ENCODE measurements at places on chromosomes 12 and 14.

GRCh38 chr12:130169256-130169655 lies 7.0 kb downstream of the FZD10 start:
- DNase-seq: no peak

- DNase-seq: no peak
Measured at GRCh38 chr12:122366685-122367475, 55.6 kb downstream of the CLIP1 start.

- DNase-seq: no peak
Measured at GRCh38 chr12:111768159-111768895, 1.6 kb downstream of the ALDH2 start.

DNA sequence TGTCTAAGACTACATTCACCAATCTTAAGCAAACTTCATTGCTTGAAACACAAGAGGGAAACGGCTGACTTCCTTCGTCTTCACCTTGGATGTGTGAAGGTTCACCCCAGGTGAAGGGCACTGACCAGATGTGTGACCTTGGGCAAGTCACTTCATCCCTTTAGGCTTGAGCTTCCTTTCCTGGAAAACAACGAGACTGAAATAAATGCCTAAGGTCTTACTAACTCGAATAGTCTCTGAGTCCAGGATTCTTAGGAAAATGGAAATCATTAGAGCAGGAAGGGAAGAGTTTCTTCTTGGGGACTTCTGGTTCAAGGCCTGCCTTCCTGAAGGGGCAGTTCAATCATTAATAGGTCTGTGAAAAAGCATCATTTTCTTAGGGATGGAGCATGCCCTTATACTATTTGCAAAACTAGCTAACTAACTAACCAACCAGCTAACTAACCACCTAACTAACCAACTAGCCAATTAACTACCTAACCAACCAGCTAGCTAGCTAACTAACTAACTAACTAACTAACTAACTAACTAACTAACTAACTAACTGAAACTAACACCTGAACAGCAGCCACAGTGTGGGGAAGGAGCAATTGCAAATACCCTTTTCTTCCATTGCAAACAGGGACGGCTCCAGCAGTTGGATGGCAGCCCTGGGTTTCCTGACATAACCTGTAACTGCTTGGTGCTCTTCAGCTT lies 31.5 kb upstream of the EMP1 start:
- DNase-seq: no peak

DNA sequence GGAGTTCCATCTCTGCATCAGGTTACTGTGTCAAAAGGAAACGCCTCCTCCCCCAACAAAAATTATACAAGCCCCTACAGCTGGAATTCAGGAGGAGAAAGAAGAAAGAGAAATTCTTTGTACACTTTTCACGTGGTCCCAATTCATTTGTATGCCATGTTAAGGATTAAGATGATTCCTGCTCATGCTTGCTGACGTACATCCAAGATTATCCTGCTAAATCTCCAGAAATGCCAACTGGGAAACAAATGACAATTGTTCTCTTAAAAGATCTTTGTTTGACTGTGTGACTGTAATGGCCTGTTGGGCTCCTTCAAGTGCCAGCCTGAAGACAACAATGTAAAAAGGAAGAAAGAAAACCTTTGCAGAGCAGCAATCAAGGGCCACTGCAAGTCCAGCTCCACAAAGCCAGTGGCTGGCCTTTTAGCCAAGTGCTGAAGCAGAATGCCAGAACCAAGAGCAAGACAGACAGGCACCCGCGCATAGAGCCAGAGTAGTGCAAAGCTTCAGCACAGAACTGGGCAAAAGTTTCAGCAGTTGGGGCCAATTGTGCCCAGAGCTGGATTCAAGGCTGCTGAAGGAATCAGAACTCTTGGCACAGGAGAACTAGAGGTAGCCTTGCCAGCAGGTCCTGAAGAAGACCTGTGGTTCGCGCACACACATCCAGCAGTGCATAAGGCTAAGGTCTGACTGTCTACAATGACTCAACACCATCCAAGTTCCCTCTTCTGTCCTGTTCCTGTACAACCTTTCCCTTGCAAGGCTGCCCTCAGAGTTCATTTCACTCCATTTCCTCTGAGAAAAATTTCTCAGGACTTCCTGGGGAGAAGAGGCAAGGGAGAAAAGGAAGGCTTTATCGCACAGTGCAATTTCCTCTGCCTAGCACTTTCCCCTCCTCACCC lies 209.7 kb upstream of the BMP4 start:
- DNase-seq: no peak

DNA sequence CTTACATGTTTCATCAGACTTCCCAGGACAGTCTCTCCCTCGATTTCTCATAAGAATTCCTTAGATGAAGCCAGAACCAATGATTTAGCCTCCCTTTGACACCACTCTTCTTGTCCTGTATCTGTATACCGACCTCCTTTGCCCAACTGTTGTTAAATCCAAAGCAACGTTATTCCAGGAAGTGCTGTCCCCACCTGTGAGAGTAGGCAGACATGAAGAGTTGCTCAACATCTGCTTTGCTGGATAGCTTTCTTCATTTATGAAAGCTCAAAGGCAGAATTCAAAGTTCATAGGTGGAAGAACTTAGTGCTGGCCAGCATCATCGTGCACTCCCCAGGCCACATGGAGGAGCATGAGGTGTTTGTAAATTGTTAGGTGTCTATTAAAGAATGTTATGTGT lies 55.6 kb downstream of the GTF2A1 start:
- no peak for DNase-seq

DNA sequence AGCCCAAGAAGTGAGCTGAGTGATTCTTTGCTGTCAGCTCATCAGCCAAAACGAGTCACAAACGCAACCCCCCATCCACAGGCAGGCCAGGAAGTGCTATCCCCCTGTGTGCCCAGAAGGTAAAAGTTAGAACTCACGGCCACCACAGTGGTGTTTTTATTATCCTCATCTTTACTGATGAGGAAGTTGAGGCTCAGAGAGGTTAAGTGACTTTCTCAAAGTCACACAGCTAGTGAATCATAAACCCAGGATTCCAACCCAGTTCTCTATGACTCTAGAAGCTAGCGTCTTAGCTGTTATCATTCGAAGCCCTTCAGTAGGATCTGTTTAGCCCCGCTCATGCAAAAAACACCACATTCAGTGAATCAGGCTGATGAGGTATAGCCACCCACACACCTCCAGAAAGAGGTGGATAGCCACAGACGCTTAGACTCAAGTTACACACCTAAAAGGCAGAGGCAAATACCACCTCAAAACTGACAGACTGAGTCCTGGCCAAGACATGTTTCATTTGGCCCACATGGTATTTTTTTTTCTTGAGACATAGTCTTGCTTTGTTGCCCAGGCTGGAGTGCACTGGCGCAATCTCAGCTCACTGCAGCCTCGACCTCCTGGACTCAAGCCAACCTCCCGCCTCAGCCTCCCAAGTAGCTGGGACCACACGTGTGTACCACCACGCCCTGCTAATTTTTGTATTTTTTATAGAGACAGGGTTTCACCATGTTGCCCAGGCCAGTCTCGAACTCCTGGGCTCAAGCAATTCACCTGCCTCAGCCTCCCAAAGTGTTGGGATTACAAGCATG lies 100.7 kb downstream of the SCARB1 start:
- DNase-seq: no peak

DNA sequence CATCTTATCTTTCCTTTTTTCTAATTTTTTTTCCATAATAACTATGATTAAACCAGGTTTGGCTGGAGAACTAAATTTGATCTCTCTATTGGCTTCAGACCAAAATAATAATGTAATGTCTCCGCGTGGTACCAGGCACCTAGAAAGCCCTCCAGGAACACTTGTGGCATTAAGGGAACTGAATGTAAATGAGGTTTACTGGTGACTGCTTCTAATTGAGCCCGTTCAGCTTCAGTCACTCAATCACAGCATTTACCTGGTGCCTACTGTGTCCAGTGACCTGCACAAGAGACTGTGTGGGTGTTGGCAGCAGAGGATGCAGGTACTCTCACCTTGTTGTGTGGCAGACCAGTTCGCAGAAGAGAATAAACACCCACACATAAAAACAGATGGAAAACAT lies 302.5 kb downstream of the DPF3 start:
- DNase-seq: no peak

GRCh38 chr14:76006253-76006652 lies 20.7 kb downstream of the IFT43 start:
- DNase-seq: no peak

- DNase-seq: no peak
Measured at GRCh38 chr12:66555113-66555512, 123.8 kb downstream of the GRIP1 start.

DNA sequence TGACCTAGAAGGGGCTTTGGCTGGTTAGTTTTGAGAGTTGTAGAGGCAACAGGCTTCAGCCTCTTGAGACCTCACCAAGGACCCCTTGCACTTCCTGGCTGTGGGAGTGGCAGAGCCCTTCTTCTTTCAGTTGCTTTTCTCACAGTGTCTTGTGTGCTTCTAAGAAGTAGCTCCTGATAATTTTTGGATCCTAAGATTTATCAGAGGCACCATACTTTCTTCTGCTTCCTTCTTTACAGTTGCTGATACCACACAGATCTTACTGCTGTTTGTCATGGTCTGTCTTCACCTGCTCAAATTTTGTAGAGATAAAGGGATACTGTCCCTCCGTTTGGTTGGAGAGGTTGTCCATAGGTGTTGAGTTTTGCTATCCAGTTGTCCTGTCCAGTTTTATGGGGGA lies 33.8 kb downstream of the VRK1 start:
- DNase-seq: no peak

- no peak for DNase-seq
Measured at GRCh38 chr12:52616680-52617402, 1.5 kb downstream of the KRT73 start.

DNA sequence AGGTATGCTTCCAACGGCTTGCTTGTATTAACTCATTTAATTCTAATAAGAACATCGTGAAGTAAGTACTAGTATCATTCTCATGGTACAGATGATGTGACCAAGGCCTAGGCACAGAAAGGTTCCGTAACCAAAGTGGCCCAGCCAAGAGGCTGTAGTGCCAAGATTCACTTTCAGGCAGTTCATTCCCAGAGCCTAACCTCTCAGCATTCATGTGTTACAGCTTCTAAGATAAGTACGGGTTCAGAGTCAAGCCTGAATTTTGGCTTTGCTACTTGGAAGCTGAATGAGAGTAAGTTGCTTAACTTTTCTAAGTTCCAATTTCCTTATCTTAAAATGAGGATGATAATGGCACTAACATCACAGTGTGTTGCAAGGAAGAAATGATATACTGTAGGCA lies 379.9 kb downstream of the AEBP2 start:
- DNase-seq: no peak

DNA sequence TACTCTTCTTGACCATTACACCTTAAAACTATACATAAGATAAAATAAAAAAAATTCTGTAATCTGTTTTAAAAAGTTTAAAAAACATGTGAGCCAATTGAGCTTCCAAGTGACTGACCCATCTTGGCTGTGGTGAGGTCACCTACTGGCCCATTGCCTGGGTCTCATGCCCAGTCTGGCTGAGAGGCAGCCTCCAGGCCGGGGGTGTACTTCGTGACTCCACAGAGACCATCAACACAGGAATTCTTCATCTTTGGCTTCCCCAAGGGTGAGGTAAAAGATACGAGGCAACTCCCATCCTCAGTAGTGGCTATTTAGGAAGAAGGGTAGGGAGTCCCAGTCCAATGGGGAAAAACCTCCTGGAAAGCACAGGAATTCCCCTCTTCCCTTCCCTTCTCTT lies 113.2 kb downstream of the APAF1 start:
- DNase-seq: no peak

DNA sequence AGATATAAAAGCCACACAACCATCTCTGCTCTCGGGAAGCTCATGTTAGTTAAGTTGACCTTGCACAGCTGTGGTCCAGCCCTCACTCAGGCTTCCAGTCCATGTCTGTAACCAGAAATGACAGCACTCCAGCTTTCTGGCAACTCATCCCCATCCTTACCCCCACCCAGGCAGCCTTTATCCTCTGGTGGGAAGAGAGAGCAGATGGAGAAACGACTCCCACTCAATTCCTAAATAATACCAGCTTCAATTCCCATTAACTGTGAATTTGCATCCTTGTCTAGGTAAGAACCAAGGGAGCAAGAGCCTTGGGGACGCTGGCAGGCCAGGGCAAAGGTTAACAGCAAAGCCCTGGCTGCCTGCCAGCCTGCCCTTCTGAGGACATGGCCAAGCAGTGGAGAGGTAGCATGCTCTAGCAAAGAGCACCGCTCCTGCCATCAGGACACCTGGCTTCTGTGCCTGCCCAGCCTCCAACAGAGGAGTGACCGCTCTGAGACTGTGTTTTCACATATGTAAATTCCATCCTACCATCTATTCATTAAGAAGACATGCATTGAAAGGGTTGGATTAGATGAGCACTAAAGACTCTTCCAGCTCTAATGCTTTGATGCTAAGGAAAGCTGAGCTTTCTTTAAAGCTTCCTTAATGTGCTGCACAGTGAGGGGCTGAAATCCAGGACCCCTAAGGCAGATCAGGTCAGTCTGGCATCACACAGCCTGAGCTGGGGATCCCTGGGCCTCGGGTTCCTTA lies 236.1 kb downstream of the GRIN2B start:
- no peak for DNase-seq

GRCh38 chr12:67410667-67411067 lies 141.5 kb downstream of the CAND1 start:
- DNase-seq: no peak

DNA sequence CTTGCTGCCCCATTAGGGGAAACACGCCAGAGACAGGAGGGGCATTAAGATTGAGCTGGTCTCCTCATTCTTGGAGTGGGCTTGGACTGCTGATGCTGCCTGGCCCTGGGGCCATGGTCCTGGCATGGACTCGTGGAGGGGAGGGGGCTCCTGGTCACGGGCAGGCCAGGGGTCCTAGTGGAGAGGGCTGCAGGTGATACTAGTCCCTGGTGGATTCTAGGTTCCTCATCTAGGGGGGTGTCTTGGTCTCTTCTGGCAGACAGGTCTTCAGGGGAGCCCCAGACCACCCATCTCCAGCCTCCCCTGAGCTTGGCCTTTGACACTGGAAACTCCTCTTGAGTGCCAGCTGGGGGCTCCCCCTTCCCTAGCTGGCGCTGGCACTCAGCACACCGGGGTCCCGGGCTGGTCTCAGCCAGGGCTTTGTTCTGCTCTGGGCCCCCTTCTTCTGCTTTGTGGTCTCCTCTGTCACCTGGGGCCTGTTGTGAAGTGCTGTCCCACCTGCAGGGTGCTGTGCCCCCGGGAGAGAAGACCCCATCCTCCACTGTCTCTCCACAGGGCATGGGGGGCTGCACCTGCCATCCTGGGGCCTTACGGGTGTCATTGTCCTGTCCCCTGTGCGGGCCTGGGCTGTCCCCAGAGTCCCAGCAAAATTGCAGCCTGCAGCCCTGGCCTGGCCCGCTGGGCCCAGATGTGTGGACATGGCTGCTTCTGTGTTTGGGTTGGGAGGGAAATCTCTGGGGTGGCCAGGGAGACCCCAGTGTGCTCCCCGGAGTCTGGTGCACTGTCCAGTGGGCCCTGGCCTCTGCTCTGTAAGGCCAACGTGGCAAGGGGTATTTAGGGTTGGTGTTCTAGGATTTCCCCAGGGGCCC lies 2.3 kb downstream of the KIF26A start:
- no peak for DNase-seq

DNA sequence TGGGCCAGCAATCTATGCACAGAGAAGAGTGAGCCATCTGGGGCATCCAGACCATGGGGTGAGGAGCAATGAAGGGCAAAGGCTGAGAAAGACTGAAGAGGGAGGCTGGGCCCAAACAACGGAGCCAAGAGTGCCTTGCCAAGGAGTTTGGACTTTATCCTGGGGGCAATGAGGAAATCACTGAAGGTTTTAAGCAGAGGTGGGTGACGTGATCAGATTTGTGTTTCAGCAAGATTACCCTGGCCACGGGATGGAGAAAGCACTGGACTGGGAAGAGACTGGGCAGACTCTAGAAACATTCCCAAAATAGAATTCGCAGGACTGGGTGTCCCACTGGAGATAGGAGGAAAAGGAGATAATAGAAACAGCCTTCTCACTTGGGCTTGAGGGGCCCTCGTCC lies 65.3 kb downstream of the DPF3 start:
- DNase-seq: no peak

All from effector memory CD4-positive, alpha-beta T cell (primary cell).